ENCODE measurements at places on chromosomes 4 and X.

DNA sequence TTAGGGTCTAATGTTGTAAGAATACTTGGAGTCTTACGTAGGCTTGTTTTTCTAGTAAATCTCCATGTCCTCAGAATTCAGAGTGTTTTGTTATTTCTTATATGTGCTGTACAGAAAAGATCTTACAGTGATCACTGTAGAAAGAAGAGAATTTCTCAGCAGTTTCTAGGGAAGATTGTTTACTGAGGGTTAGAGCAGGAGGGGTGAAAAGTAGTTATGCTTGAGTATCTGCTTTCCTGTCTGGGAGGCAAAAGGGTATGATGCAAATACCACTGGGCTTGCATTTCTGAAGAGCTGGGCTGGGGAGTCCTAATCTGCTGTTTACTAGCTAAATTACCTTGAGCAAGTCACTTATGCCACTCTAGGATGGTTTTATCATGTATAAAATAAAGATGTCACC, 78.2 kb downstream of the BEND4 start:
- no peak for DNase-seq

DNA sequence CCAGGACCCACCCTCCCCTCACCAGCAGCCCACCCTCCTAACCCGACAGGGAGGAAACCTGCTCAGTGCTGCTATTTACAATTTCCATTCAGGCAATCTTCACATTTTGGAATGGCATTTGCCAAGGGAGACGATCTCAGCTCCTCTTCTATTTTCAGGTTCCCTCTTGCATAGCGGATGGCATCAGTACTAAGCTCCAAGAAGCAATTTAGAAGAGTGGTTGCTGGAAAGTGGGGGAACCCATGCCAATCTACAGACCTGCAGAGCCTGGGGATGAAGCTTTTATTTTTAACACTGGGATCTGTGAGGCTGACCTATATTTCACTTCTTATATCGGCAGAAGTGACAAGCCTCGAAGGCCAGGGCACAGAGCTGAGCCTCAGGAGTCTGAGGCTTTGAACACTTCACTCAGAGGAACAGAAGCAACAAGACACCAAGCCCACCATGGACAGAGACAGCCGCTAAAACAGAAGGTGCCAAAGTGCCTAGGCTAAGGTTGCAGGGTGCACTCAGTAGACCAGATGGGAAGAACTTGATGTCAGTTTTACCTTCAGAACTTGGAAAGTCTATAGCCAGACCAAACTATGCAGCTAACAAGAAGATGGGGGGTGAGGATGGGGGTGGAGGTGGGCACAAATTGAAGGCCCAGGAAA, 44.0 kb downstream of the SCD5 start:
- DNase-seq, result no peak

GRCh38 chr4:76663824-76664223, 228.8 kb downstream of the SHROOM3 start:
- no peak for DNase-seq

DNA sequence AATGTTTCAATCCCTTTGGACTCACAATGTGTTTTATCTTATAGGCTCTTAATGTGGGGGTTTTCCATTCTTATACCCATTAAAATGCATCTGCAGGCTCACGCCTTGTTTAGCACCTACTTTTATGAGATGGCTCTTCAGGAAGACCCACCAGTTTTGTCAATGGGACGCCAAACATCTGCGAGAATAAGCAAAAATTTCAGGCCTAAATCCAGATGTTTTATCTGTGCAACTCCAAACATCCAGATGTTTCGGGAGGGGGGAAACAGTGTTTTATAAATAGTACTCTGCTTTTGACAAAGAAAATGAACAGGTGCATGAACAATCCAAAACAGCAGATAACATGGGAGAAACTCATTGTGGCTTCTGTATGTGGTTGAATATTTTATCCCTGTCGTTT, 342.8 kb downstream of the DHX15 start:
- no peak for DNase-seq

GRCh38 chr4:37279894-37280592, 35.5 kb downstream of the NWD2 start:
- DNase-seq, result no peak

- DNase-seq, result no peak
Measured at GRCh38 chr4:113086172-113086695, 36.8 kb downstream of the ANK2 start.

DNA sequence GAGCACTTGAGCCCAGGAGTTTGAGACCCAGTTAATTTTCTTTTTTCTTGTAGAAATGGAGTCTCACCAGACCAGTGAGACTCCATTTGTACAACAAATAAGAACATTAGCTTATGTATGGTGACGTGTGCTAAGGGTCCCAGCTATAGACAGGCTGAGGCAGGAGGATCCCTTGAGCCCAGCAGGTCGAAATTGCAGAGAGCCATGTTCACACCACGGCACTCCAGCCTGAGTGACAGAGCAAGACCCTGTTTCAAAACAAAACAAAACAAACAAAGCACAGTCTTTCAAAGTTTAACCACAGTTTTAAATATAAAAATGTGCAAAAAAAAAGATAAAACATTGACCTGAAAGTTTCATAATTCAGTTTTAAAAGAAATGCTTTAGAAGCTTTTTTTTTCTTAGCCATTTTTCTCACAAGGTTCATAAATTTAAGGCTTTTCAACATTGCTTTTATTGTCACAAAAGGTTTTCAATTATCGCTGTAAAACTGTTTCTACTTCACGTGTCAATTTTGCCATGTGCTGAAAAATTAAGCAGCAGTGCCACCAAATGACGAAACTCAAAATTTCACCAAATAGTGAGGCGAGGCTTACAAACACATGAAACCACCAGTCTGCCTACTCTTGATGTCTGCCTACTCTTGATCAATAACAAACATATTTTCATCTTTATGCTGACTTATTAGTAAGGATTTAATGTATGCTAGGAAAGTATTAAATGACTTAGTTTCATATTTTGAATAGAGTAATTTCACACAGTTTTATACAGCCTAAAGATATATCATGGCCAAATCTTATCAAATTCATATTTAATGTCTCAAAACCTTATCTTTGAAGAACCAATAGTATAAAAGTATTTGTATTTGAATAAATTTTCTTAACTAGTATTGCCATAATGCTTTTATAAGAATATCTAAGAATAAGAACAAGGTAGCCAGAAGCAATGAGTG, 126.3 kb downstream of the NEK1 start:
- DNase-seq, result peak; percentile 45

- no peak for DNase-seq
Measured at GRCh38 chr4:77992581-77992980, 64.5 kb upstream of the FRAS1 start.

GRCh38 chr4:17058916-17059741, 160.7 kb upstream of the LDB2 start:
- no peak for DNase-seq

DNA sequence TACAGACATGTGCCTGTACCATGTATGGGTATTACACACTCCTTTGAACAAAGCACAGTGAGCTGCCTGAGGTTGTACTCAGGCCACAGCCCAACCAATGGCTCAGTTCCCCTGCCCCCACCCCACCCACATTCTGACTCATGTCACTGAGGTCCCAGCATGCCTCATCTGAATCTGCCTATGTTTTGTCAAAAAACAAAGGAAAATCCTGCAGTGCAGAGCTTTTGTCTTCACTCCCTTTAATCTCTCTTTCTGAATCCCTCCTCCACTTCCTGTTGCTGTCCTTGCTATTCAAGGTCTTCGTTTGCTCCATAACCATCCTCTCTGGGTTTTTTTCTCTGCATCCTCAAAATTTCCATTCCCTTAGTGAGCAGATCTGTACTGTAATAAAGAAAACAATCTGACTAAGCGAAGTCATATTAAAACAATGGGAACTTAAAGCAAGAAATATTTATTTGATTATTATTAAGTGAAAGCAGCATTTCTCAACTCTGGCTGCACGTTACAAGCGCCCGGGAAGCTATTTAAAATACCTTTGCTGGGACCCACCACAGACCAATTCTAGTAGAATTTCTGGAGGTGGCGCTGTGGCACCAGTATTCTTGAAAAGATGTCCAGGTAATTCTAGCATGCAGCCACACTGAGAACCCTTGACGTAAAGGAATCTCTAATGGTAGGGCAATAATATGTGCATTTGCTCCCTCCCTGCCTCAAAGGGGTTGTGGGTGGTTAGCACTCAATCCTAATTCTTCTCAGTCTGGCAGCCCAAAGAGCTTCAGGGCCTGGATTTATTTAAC, 8.7 kb downstream of the GUCY2F start:
- peak; percentile 2 for DNase-seq

DNA sequence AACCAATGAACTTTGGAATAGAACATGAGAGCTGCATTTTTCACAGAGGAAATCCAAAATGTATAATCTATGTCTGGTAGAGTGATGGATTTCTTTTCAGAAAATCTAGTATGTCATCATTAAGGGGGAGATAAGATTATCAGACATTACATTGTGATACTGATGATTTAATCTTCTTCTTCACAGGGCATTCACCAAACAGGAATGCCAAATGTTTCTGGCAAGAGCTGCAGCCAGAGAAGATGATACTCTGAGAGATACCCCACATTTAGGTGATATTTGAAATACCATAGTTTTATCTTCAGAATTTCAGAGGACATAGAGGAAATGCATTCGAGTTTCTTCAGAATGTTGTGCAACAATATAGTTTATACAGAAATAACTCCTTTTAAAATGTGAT, 1523.7 kb upstream of the ADGRL3 start:
- no peak for DNase-seq

- no peak for DNase-seq
Measured at GRCh38 chr4:165158762-165159161, 46.1 kb upstream of the TMEM192 start.

DNA sequence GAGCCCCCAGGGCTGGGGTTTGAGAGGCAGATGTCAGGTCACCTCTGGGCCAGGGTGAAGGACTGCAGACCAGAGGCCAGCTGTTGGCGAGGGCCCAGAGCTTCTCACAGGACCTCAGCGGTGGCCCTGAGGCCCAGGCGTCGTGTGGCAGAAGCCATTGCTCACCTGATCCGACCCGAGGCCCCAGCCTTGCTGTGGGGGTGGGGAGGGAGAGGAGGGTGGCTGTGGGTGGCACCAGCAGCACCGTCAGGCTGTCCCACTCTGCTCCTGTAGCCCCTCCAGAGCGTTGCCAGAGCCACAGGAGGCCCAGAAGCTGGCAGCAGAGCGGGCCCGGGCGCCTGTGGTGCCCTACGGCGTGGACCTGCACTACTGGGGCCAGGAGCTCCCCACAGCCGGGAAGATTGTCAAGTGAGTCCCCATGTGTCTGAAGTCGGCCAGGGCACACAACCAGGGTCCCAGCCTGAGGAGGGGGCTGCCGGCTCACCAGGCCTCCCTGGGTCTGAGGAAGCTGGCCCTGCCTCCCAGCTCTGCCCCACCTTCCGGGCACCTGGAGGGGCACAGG, 28.8 kb downstream of the UVSSA start:
- DNase-seq, result no peak

All from Jurkat, Clone E6-1 (cell line).